Right renal pelvis (tissue), 4 donors: ENCODE measurements at places on chromosomes 2 and 18. TPM values are rescaled to one million over a fixed set of nuclear protein-coding genes. Genes with fewer than 3 reads are reported as not detected.

Gene RGPD6
- 37.3 TPM for polyA plus RNA-seq

Gene SFXN5
- polyA plus RNA-seq = 25.9 TPM

Gene MITD1
- polyA plus RNA-seq = 52.6 TPM

Gene ABCB11
- 0.01 TPM for polyA plus RNA-seq

Gene NOL4
- polyA plus RNA-seq = 3.8 TPM

Gene DIPK1C
- 0.46 TPM for polyA plus RNA-seq

Gene ADCYAP1
- polyA plus RNA-seq = 0.08 TPM

Gene PRSS56
- not detected for polyA plus RNA-seq

Gene ANKRD30BL
- 0.36 TPM for polyA plus RNA-seq

Gene TCF23
- 0.79 TPM for polyA plus RNA-seq

Gene CXCR4
- 52.8 TPM for polyA plus RNA-seq

Gene FSIP2
- polyA plus RNA-seq = 3.1 TPM

DNA sequence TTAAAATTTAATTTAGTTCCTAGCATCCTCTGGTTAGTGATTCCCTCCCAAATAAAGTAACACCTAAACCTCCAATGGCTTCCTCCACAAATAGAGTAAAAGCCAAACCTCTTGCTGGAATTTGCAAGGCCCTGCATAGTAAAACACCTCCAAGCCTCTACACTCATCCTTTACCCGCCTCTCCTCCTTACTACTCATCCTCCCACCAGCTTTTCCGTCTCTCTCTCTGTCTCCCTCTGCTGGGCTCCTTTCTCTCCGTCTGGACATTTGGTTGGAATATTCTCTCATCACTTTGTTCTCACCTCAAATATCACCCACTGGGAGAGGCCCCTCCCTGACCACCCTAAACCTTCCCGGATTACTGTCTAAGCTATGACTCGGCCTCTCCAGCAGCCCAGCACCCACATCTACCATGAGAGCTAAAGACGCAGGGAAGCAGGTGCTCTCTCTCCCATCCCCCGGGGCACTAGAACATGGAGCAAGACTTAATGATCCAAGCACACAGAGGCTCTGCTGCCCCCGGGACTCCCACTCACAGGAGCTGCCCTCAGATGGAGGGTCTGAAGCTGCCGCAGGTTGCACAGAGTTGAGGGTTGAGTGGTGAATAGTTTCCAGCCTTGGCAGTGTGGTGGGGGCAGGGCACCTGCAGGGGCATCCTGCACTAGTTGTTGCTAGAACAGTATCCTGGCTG is 167.2 kb downstream of the FBXO15 start:
- no peak for DNase-seq

DNA sequence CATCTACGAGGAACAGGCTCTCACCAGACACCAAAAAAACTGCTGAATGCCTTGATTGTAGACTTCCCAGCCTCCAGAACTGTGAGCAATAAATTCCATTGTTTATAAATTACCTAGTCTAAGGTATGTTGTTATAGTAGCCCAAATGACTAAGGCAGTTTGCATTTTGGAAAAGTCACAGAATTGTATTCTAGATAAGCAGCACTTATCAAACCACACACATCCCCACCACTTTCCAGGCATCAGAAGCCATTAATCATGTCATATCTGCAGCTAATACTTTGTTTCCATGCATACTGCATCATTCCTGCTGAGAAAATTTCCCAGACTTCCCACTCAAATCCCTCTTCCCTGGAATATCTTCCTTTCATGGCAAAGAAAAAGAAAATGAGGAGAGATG is 187.2 kb downstream of the INO80D start:
- no peak for DNase-seq

DNA sequence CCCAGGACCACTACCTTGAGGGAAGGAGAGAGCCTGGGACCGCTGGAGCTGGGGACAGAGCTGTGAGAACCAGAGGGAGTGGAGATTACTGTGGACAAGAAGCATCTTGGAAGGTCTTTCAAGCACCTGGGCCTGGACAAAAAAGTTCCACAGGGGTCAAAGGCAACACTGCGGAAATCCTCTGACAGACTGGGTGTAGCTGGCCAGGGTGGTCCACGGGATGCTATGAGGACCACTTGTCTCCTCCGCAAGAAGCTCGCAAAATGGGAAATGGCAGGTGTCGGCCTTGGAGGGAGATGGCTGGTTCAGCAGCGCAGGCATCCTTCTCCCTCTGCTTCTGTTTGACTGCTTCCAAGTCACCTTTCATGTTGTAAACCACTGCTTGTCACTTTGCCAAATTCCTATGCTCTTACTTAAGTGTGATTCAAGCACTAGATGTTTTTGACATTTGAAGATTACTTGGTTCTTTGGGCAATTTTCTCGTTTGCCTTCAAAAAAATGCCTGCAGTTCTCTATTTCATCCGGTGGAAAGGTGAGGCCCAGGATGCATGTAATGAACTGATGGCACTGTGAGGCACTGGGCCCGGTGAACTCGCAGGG is 27.7 kb downstream of the KLHL29 start:
- DNase-seq = no peak

- no peak for DNase-seq
These were observed 149.7 kb downstream of the TXNL1 start for GRCh38 chr18:56488739-56489138.

DNA sequence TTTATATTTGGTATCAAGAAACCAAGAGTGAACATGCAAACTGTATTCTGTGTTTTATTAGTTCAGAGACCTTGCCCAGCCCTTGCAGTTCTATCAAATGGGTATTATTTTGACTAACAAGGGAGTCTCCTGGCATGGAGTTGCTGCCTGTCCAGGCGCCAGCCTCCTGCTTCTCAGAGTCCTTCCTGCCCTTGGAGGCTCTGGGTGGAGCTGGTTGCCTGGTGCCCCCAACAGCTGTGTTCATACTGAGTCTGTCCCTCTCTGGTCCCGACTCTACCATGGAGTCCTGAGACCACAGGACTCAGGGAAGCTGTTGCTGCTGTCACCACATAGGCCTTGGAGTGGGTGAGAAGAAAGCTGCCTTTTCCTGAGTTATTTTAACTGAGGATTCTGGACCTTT is 26.3 kb upstream of the GREB1 start:
- DNase-seq = no peak

GRCh38 chr18:9701609-9702349 is 6.3 kb upstream of the RAB31 start:
- DNase-seq = no peak

- DNase-seq = no peak
These were observed 97.0 kb upstream of the SLC35G4 start for GRCh38 chr18:11512096-11513025.

GRCh38 chr2:30860726-30861125 is 53.5 kb upstream of the CAPN13 start:
- no peak for DNase-seq

DNA sequence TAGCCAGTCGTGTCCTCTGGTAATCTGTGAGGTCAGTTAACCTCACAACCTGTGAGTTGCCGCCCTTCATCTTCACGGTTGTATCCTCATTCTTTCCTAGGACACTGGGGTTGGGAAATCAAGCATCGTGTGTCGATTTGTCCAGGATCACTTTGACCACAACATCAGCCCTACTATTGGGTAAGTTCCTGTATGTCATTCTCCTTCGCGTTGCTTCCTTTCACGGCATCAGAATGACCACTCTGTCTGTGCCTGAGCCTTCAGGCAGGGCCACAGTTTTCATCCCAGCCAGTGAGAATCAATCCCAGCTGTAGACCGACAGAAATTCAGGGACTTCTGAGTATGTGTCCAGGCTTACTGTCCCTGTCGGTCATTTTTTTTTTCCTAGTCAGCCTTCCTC is 67.1 kb downstream of the RAB31 start:
- DNase-seq = no peak

- DNase-seq = no peak
These were observed 51.5 kb upstream of the CDH19 start for GRCh38 chr18:66655407-66655806.

- no peak for DNase-seq
These were observed 272.6 kb upstream of the UBE2E3 start for GRCh38 chr2:180707884-180708205.

- no peak for DNase-seq
These were observed 31.6 kb upstream of the NCOA1 start for GRCh38 chr2:24459224-24460161.

GRCh38 chr2:83574614-83575013 is 884.5 kb downstream of the SUCLG1 start:
- no peak for DNase-seq

DNA sequence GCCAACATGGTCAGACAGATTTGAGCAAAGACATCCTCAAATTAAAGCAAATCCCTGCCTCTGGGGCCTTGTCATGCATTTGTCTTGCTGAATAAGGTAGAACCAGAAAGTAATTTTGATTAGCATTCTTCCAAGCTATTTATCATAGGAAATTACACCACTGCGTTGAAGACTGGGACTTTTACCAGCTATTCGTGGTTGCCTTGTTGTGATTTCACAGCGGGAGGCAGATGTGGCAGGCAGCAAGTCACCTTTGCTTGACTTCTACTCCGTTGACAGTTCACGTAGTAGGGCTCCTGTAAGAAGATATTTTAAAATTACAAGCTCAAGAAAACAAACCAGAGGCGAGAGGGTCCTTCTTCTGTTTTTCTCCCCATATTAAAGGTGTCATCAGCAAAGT is 80.6 kb downstream of the EN1 start:
- no peak for DNase-seq

GRCh38 chr18:22591222-22591621 is 173.5 kb upstream of the CTAGE1 start:
- DNase-seq = no peak

DNA sequence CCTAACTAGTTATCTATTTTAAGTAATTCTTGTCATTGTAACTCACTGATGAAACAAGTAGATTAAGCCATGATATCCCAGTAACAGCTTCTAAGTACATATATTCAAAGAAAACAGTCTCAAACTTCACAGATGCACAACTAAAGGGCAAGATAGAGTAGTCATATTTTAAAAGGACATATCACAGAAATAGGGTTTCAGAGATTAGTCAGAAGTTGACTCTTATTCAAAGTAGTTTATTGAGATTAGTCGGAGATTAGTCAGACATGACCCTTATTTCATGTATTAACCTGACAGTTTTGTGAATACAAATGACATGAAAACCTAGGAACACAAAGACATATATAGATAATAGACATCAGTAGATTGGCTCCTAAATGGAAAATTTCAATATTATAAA is 15.9 kb upstream of the CHAC2 start:
- DNase-seq = no peak
